ENCODE measurements at places on chromosomes 6 and 20. TPM values are rescaled to one million over a fixed set of nuclear protein-coding genes. Genes with fewer than 3 reads are reported as not detected.
A peak's percentile ranks its signal among the peaks of the same experiment; 100 is the strongest.

The PPP1R14C gene
- 70.1 TPM for total RNA-seq

DNA sequence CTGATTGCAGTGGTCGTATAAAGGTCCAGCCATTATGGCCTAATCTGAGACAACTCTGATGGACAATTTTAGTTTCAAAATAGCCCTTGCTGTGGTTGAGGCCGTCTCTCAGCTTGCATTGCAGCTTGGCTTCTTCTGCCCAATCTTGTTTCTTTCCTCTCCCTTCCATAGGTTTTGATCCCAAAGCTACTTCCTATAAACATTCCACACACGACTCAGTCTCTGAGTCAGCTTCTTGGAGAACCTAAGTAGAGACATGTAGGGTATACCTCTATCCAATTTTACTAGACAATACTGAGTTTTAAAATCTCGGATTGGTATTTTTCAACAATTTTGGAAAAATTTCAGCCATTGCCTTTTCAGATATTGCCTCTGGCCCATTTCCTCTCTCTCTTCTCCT is 13.4 kb downstream of the IYD start:
- no peak overlapping the region for H3K27ac ChIP-seq
- no peak for DNase-seq
- H3K4me3 ChIP-seq: no peak overlapping the region
- H3K36me3 ChIP-seq: no peaks in the 10 kb centered on the region
- no peaks in the 10 kb centered on the region for H3K4me1 ChIP-seq

DNA sequence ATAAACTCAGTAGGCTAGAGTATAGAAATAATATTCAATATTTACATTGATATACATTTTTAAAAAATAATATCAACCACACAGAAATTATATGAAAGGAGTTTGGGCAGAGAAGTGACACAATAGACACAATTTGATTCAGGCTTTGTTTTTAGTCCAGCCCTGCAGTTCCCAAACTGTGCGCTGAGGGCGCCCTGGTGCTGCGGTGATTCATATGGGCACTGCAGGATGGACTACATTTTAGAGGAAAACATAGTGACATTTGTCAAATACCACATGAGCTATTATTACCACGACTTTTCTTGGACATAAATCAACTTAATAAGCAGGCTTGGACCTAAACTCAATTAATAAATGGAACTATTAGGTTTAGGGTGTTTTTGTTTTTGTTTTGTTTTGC is 364.3 kb upstream of the ID4 start:
- H3K4me3 ChIP-seq: no peak overlapping the region
- DNase-seq: no peak
- no peaks in the 10 kb centered on the region for H3K4me1 ChIP-seq

GRCh38 chr6:604579-604978 is 52.3 kb downstream of the HUS1B start:
- no peak overlapping the region for H3K27ac ChIP-seq
- peaks cover 29% of the 10 kb centered on the region for H3K36me3 ChIP-seq
- H3K4me3 ChIP-seq: no peak overlapping the region
- peak; percentile 45 for DNase-seq
- H3K4me1 ChIP-seq: no peaks in the 10 kb centered on the region

DNA sequence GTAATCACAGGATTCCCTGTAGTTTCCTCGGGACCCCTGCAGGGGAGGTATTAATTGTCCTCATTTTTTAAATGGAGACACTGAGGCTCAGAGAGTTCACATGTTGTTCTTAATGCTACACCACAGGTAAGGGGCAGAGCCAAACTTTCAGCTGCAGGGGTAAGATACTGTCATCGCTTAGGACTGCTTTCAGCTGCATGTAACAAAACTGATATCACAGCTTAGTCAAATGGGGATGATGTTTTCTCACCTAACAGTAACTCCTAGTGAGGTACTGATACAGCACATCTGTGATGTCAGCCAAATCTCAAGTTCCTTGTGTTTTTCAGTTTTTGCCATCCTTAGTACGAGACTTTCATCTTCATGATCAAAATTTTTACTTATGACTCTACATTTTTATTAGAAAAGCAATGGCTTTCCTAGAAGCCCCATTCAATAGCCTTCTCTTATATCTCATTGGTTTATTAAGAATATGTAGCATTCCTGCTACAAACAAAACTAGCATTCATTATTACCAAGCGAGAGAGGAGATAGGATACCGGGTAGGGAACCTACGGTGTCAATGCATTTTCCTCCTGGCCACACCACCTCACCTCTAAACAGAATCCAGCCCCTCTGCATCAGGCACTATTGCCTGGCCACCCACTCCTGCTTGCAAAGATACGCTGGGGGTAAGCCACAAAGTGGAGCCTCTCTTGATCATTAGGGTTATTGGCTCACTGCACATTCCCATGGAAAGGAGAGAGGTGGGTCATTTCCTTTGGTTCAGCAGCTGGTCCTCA is 557.5 kb downstream of the CD83 start:
- no peak for DNase-seq
- H3K27ac ChIP-seq: no peak overlapping the region
- H3K4me3 ChIP-seq: no peak overlapping the region

GRCh38 chr6:148747471-148748165 is 788 bp downstream of the UST start:
- H3K27me3 ChIP-seq: no peaks in the 10 kb centered on the region
- DNase-seq: peak; percentile 30
- no peaks in the 10 kb centered on the region for H3K36me3 ChIP-seq

The PTPRK gene
- 35.3 TPM for total RNA-seq

GRCh38 chr6:126983779-126984178 is 134.7 kb upstream of the RSPO3 start:
- no peak overlapping the region for H3K27ac ChIP-seq
- no peaks in the 10 kb centered on the region for H3K4me1 ChIP-seq
- no peaks in the 10 kb centered on the region for H3K27me3 ChIP-seq
- H3K4me3 ChIP-seq: no peak overlapping the region
- DNase-seq: peak; percentile 20

The SRMS gene
- not detected for total RNA-seq

DNA sequence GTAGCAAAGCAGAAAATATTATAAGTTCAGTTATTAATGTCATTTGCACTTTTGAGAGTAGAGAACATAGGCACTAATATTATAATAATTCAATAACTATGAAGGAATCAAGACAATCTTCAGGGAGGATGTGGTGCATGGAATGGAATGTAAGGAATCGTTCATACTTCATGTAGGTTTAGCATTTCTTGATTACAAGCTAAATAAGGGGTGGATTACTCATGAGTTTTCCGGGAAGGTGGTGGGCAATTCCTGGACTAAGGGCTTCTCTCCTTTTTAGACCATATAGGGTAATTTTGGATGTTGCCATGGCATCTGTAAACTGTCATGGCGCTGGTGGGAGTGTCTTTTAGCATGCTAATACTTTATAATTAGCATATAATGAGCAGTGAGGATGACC is 9.1 kb upstream of the BTNL2 start:
- peaks cover 11% of the 10 kb centered on the region for H3K27me3 ChIP-seq
- H3K4me1 ChIP-seq: peaks cover 3% of the 10 kb centered on the region
- H3K27ac ChIP-seq: no peak overlapping the region
- no peak for DNase-seq
- no peaks in the 10 kb centered on the region for H3K36me3 ChIP-seq

DNA sequence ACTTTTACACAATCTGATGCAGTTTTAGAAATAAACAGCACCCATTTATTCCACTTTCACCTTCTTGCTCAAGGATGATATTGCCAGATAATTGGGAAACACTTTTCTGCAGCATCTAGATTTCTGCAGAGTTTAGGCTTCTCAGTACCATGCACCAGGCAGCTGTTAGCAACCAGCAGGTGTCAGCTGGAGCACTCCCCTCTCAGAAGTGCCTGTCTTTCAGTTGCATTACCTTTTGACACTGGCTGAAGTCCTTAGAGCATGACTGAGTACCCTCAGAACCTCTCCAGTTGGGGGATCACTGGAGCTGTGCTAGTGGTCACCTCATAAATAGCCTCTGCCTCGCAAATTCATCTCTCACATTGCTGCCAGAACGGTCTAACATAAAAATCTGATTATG is 91.2 kb downstream of the DNAH8 start:
- peaks cover 29% of the 10 kb centered on the region for H3K27me3 ChIP-seq
- H3K36me3 ChIP-seq: no peaks in the 10 kb centered on the region
- no peak overlapping the region for H3K4me3 ChIP-seq
- DNase-seq: no peak

The HRH3 gene
- not detected for total RNA-seq

GRCh38 chr6:73064266-73064665 is 161.0 kb downstream of the KHDC1L start:
- DNase-seq: no peak
- no peaks in the 10 kb centered on the region for H3K4me1 ChIP-seq
- no peak overlapping the region for H3K4me3 ChIP-seq
- no peaks in the 10 kb centered on the region for H3K27me3 ChIP-seq

The NMBR gene
- not detected for total RNA-seq

DNA sequence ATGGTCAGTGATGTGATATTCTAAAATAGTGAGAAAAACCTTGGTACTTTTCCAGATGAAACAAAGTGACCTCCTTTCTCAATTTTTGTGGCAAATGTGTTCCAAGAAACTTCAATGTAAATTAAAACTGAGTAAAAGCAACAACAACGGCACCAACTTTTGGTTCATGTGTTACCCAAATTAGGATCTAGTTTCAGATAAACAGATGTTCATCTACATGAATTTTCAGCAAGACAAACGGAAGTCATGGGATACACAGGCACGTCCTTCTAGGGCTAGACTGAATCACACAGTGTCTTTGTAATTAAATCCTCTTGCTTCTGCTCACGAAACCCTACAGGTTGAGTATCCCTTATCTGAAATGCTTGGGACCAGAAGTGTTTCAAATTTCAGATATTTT is 915.2 kb downstream of the TFAP2A start:
- no peak overlapping the region for H3K4me3 ChIP-seq
- no peak for DNase-seq
- H3K27me3 ChIP-seq: no peaks in the 10 kb centered on the region
- no peak overlapping the region for H3K27ac ChIP-seq
- no peaks in the 10 kb centered on the region for H3K36me3 ChIP-seq

The PCSK2 gene
- total RNA-seq: 0.27 TPM

GRCh38 chr20:43244647-43245046 is 54.9 kb upstream of the PTPRT start:
- no peaks in the 10 kb centered on the region for H3K27me3 ChIP-seq
- H3K27ac ChIP-seq: no peak overlapping the region
- no peaks in the 10 kb centered on the region for H3K4me1 ChIP-seq
- DNase-seq: no peak
- H3K36me3 ChIP-seq: no peaks in the 10 kb centered on the region
- H3K4me3 ChIP-seq: no peak overlapping the region

All from heart left ventricle (tissue), 16 donors.